ENCODE measurements at places on chromosomes 6 and 20.

DNA sequence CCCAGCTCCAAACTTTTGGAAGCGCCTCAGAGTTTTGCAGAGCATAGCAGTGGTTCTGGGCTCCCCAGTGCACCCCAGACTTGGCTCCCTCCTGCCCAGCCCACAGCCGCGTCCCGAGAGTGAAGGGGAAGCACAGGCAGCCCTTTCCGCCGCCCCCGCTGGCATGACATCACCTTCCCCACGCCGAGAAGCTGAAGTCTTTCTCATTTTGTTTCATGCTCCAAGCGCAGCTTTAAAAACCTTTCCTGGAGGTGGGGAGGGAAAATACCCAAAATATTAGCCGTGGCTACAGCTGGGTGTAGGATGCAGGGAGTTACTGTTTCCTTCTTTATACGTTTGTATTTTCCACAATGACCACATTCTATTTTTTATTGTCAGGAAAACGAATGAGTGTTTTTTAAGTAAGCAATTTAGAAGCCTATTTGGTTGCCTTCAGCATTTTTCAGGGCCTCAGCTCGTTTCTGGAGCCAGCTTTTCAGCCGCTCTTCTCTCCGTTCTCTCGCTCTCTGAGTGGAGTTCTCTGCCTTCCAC lies 72.9 kb downstream of the SNX5 start:
- no peak for DNase-seq

GRCh38 chr6:157255079-157255478 lies 68.2 kb downstream of the TMEM242 start:
- no peak for DNase-seq

DNA sequence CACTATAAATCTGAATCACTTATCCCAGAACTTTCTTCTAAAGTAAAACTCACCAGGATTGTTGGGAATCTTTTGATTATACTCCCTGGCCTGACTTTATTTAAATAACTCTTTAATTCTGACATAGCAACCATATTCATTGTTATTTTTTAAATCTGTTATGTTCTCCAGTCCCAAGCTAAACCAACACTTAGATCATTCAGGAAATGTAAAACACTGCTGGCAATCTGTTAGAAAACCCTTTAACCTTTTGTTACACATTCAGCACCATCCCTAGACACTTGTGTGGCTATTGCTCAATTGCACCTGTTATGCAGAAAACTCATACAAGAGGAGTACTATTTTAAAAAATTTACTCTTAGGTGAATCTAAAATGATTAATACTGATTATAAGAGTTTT lies 101.8 kb upstream of the NHSL1 start:
- DNase-seq: no peak

DNA sequence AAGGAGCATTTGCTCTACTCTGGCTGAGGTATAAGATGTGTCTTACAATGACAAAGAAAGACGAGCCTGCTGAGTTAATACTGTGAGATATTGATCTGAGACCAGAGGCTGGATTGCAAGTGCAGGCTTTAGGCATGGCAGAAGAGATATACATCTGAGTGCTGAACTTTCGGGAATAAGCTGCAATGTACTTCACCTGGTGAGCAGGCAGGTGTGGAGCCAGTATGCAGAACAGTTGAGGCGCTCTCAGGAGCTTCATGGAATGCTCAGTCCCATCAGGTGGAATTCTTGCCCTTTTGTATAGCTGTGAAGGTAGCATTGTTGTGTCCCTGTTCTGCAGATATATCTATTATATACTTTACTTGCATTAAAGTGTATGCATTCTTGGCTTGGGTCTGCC lies 179.3 kb upstream of the RIMS1 start:
- DNase-seq: no peak

- DNase-seq: no peak
These were observed 71.4 kb downstream of the JARID2 start for GRCh38 chr6:15317251-15317650.

GRCh38 chr6:311679-312220 lies 19.5 kb downstream of the DUSP22 start:
- no peak for DNase-seq

DNA sequence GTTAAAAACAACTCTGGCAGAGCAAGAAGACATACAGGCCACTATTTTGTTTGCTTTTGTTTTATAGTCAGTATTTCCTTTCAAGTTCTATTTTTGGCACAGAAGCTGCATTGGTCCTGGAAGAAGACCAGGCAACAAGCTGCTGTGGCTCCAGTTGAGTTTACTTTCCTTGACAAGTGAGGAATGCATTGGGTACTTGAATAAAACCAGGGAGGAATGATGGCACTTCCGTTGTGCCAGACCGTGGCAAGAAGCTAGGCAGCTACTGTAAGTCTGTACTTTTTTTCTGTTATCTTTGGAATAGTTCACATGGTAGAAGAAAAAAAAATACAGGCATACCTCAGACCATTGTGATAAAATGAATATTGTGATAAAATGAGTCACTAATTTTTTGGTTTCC lies 66.3 kb downstream of the NCOA3 start:
- DNase-seq: peak; percentile 71

DNA sequence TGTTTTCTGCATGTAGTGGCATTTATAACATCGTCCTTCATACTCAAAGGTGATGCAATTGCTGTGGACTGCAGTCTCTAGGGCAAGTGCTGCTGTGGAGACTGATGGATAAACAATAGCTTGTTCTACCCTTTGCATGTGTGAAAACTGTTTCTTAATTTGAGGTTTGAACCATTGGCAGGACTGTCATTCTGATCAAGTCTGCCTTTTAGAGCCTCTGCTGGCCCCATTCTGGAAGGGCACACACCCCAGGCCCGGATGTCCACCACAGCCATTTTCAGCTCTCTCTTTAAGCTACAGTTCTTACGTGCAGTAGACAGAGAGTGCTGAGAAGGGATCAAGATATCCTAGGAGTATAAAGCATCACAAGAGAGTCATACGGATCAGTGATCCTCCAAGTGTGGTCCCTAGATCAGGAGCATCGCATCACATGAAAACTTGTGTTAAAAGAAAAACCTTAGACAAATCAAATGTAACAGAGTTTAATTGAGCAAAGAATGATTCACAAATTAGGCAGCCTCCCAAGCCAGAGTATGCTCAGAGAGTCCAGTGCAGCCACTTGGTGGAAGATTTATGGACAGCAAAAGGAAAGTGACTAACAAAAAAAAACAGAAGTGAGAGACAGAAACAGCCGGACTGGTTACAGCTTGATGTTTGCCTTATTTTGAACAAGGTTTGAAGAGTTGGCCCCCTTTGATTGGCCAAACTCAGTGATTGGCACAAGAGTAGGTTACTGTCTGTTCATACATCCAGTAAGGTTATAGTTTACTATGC lies 52.0 kb downstream of the FRK start:
- DNase-seq: no peak

DNA sequence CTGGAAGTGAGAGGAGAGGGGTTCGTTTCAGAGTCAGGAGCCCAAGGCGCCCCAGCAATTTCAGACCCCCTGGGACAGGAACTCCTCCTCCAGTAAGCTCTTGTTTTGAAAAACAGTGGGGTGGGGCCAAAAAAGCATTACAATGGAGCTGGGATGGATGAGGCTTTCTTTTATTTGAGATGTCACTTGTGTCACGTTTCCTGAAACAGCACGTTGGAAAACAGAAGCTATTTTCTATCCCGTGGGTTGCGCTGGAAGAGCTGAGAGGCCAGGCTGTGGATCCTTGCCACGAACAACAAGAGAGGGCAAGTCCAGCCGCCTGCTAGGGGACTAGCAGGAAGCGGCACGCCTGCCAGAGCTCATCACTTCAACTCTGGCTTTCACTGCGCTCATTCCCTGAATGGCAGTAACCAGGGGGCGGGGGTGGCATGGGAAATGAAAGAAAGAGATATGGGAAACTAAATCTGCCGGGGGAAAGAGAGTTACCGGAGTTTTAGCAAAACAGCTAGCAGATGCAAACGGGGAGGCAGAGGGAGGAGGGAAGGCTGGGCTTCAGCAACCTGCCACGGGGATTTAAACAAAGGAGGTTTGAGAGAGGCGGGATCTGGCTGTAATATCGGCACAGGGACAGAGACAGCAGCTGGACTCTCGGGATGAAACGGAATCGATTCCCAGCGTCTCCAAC lies 34.6 kb downstream of the GCNT2 start:
- peak; percentile 52 for DNase-seq

DNA sequence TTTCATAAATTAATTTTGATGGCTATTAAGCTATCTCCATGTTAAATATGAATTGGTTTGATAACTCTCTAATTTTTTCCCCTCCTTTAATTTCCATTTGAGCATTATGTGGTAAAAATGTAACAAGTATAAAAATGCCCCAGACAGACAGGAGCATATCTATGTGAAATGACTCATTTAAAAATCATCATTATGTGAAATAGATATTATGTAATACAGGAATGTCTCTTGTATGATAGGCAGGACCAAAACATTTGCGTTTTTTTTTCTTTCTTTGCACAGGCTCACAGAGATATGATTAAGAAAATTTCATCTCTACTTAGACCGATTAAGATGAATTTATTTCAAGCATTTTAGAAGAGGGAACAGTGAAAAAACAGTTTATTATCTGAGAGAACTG lies 95.8 kb downstream of the AKAP7 start:
- DNase-seq: no peak

DNA sequence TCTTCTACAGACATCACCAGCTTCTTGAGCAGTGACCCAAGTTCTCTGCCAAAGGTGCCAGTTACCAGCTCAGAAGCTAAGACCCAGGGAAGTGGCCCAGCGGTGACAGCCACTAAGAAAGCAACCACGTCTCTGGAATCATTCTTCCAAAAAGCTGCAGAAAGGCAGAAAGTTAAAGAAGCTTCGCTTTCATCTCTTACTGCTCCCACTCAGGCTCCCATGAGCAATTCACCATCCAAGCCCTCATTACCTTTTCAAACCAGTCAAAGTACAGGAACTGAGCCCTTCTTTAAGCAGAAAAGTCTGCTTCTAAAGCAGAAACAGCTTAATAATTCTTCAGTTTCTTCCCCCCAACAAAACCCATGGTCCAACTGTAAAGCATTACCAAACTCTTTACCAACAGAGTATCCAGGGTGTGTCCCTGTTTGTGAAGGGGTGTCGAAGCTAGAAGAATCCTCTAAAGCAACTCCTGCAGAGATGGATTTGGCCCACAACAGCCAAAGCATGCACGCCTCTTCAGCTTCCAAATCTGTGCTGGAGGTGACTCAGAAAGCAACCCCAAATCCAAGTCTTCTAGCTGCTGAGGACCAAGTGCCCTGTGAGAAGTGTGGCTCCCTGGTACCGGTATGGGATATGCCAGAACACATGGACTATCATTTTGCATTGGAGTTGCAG lies 15.2 kb downstream of the GTPBP2 start:
- DNase-seq: no peak

- peak; percentile 40 for DNase-seq
These were observed 728 bp downstream of the PSMA7 start for GRCh38 chr20:62142252-62143080.

DNA sequence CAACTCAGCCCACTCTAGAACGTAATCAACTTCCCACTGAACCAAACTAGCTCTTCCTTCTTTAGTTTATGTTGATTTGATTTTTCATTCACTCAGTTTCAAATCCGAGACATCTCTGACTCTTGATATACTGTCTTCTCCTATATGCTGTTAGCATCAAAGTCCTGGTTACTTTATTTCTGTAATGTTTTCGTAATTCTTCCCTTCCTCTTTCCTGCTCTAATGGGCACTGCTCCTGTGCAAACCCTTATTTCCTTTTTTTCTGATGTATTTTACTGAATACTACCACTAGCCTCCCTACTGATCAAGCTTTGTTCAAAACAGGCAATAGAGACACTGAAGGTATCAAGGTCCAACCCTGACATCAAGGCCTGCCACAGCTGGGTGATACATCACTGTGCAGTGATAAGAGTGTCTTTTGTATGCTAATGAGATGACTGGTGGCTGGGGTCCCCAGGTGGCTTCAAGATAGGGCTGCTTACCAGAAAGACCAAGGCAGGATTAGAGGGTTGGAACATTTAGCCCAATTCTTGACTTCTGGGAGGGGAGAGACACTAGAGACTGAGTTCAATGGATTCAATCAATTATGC lies 95.2 kb downstream of the KIF13A start:
- no peak for DNase-seq

- no peak for DNase-seq
These were observed 31.2 kb upstream of the SMIM28 start for GRCh38 chr6:138346302-138347195.

GRCh38 chr6:103140308-103141027 lies 1719.3 kb downstream of the HACE1 start:
- no peak for DNase-seq

- no peak for DNase-seq
These were observed 175.9 kb downstream of the SOX4 start for GRCh38 chr6:21769405-21769861.

- DNase-seq: peak; percentile 43
These were observed 172.4 kb downstream of the ADGB start for GRCh38 chr6:146770965-146771735.

GRCh38 chr6:20669571-20670314 lies 135.5 kb downstream of the CDKAL1 start:
- DNase-seq: no peak

DNA sequence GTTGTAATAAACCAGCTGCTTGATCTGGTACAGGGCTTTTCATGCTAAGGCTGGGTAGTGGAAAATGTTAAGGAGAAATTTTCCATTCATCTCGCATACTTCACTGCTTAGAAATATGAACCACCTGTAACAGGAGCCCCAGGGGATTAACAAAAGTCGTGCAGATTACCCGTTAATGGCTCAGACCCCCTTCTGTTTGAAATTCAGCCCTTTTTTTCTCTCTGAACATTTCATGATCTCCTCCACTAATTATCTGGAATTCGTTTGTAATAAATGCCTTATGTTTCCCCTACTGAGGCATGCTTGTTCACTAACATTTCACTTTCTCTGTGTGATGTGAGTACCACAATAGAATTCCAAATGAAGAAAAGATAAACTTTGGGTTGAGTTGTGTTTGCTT lies 336.4 kb upstream of the HSF2 start:
- DNase-seq: no peak

DNA sequence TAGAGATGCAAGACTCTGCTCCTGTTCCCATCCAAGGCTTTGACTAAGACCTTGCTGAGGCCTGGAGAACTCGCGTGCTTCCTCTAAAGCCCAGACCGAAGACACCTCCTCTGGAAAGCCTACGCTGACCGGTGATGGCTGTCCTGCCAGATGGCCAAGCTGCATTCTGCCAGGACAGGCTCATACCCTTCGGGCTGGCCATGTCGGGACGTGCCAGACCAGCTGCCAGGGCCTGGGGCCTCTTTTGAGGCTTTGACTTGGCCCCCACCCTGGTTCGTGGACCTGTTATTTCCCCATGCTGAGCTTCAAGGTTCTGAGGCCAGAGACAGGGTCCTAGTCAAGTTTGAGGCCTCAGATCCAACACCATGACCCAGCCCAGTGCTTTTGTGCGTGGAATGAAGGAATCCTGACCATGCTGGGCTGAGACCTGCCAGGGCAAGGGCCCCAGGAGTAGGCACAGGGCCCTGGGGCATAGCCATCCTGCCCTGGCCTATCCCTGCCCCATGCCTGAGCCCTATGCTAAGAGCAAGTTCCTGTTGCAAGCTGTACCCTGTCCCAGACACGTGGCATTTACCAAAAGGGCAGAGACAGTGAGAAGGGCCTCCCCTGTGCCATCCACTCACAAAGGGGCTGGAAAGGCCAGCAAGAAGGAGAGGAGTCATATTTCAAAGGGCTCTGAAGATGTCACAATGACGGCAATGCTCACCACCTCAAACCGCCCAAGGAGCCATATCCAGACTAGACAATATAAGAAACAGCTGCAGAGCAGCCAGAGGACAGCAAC lies 42.8 kb downstream of the MRPL14 start:
- no peak for DNase-seq

- no peak for DNase-seq
These were observed 988 bp downstream of the TIAM2 start for GRCh38 chr6:154996016-154996590.
